ENCODE measurements at places on chromosomes 7 and 10.

GRCh38 chr7:107113866-107114265 is 54.9 kb upstream of the HBP1 start:
- no peak for DNase-seq

DNA sequence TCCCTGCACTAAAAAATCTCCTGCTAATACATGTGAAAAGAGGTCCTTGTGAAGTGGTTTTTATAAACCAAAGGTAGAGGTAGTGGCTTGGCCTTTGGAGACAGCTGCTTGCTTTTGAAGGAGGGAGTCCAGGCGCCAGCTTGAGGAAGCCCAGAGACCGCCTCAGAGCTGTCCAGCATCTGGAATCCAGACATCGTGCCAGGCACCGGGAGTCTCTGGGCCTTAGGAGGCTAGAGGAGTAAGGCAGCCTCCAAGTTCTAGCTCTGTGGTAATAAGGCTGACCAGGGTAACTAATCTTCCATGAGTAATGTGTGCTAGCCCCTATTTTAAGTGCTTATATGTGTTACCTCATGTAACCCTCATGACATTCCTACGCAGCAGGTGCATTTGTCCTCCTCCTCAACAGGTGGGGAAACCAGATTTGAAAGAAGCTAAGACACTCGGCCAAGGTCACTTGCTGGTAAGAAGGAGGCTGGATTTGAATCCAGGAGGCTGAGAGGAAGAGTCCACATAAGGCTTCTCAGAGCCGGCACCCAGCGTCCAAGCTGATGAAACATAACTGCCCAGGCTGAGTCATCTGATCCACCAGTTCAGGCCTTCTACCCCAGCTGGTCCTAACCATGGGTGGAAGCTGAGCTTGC is 26.1 kb downstream of the PRLHR start:
- DNase-seq, result no peak

DNA sequence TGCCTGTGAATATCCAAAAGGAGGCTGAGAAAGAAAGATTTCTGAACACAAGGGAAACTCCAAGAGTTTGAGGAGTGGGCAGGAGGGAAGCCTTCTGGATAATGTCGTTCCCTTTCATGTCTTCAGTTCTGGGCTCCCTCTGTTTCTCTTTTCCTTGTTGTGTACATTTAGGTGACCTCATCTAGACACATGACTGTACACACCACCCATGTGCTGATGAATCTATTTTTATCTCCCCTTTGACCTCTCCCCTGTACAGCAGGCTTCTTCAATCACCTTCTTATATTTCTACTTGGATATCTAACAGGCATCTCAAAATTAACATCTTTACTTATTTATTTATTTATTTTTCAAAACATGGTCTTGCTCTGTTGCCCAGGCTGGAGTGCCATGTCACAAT is 363.1 kb downstream of the GATA3 start:
- no peak for DNase-seq

- no peak for DNase-seq
Observed at GRCh38 chr10:88515235-88515634, 67.9 kb downstream of the RNLS start.

DNA sequence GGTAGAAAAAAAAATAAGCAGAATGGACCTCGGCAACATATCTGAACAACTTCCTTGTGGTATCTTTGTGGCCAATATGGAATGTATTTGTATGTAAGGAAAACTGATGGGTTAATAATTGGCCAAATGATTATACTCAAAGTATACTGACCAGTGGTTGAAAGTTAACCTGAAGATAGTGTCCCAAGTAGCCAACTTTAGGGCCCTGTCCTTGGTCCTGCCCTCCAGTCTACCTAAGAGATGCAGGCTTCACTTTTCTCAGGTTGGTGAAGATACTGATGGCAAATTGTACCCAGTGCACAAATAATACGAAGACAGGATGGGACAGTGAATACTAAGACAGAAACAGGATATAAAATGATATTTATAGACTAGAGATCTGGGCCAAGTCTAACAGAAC is 109.2 kb downstream of the SORCS3 start:
- DNase-seq, result no peak

GRCh38 chr10:62778125-62778524 is 26.4 kb upstream of the ADO start:
- DNase-seq, result no peak

DNA sequence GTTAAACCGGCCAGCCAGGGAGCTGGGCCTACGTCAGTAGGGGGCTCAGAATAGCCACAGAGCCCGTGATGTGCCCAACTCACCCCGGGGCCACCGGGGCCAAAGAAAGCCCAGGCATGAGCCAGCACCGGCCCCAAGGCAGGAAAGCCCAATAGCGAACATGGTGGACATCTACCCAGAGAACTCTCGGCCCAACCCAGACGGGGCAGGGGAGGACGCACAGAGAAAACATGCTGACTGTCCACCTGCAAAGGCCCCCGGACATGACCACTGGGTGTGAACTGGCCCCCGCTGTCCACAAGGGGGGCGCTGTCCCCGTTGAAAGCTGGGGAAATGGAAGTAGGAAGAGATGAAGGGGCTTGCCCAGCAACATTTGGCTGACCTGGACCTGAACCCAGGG is 169.2 kb downstream of the PRKAG2 start:
- DNase-seq, result no peak

- no peak for DNase-seq
Observed at GRCh38 chr7:130182990-130183389, 22.2 kb downstream of the TMEM209 start.

- no peak for DNase-seq
Observed at GRCh38 chr7:8144856-8145255, 117.1 kb downstream of the ICA1 start.
